ENCODE measurements at places on chromosomes 6 and 20.

DNA sequence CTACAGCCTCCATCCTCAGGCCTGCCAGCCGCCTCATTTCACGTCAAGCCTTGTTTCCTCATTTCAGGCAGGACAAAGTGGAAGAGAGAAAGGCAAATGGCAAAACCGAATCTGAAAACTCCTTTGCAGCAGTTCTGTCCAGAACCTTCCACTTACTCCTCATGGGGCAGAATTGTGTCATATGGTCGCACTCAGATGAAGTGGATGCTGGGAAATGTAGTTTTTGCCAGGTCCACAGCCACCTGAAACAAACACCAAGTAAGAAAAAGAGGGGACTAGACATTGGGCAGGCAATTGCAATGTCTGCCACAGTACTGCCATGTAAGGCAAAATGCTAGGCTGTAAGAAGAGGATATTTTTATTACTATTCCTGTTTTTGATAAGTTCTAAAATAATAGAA lies 44.9 kb downstream of the ISM1 start:
- DNase-seq = no peak

- DNase-seq = no peak
Measured at GRCh38 chr20:48957533-48957932, 36.0 kb downstream of the ARFGEF2 start.

GRCh38 chr6:135163440-135163738 lies 17.7 kb upstream of the MYB start:
- peak; percentile 48 for DNase-seq

DNA sequence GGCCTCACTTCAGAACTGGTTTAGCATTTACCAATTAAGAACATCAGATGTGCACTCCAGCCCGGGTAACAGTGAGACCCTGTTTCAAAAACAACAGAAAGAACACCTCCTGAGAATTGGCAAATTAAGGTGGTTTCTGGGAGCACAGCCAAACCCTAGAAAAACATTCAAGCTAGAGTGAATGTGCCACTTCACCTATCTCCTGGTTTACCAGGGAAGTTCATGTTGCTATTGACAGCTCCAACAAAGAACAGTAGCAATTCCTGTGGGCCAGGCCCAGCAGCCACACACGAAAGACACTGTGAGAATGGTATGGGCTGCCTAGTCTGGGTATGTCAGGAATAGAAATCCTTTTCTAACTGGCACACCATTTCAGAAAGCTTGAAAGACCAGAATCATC lies 4.9 kb downstream of the POLR1C start:
- DNase-seq = no peak

DNA sequence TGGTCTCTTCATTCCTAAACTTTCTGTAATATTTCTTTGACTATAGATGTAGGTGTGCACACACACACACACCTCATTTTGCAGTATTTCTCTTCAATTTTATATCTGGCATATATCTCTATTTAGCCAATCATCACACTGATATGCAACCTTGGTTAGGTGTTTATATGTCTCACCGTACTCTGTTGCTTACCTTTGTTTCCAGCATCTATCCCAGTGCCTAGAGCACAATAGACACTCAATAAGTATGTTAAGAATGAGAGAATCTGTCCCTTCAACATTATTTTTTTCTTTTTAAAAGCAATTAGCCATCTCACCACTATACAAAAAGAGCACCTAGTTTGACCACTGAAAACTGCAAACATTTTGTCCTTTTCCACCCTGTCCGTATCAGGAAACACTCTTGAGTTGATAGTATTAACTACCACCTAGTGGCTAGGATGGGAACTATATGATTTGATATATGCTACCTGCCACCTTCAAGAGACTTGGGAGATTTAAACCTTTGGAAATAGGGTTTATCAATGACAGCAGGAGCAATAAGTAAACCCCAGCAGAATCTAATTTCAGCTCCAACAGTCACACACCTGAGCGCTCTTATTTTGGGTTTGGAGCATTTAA lies 48.7 kb upstream of the RSPO3 start:
- no peak for DNase-seq

- DNase-seq = no peak
Measured at GRCh38 chr6:20058121-20058905, 154.0 kb downstream of the MBOAT1 start.

Data from stimulated activated CD4-positive, alpha-beta T cell treated with anti-CD3 and anti-CD28 coated beads, Interleukin-4, amount 100 ng/mL, for 1 hour (primary cell).